ENCODE measurements at places on chromosomes 2 and 18. TPM values are rescaled to one million over a fixed set of nuclear protein-coding genes. Genes with fewer than 3 reads are reported as not detected.
A peak's percentile ranks its signal among the peaks of the same experiment; 100 is the strongest.

Gene PFN4
- 0.62 TPM for total RNA-seq

Gene LYPD1
- not detected for total RNA-seq

DNA sequence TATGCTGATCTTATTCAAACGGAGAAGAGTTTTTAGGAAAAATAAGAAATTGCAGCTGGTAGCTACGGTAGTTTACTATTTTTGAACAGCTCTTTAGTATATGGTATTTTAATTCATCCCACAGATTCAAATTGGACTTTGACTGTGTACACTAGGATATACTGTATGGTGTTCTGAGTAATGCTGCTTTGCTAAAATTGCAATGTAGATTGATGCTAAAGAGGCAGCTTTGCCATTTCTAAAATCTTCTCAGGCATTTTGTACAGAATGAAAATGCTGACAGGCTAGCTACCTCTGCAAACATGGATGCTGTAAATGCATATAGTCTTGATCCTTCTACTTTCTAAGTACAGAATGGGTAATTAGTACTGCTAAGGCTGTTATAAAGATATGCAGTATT, 826.6 kb upstream of the POU3F3 start:
- DNase-seq: no peak

DNA sequence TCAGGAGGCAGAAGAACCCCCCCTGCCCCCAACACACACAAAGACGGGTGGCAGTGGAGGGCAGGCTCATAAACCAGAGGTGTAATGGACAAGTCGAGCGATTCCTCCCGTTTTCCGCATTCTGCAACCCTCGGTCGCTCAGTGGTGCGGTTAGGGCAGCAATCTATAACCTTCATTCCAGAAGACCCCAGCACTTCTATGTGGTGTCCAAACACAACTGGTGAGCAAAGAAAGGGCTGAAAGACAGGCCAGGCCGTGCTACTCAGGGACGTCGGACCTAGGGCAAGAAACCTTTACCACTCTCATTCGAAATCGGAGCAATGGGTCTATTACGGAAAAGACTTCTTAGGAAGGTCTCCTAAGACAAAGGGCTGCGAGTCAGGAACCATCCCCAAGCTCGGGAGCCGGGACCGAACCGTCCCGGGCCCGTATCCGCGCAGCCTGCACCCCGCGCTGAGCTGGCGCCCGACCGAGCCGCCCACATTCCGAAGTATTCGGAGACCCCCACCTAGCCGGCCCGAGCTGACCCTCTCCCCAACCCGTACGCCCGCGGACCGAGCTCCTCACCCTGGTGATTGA, 568 bp downstream of the ARL5A start:
- peak; percentile 27 for DNase-seq

DNA sequence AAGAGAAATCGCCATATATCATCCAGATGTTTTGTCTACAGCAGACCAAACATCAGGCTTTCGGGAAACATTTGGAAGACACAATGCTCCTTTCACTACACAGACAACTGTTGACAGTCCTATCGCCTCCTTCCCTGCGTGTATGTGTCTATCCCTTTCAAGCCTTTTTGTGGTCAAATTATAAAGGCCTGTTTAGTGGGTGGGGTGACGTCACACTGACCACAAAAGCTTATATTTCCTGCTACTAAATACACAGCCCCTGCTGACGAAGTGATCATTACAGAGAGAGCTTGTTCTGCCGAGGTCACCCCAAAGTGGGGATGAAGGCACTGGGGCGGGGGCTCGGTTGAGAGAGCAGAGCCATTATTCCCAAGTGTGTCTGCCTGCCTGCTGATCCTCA, 302.7 kb upstream of the TNP1 start:
- no peak for DNase-seq

DNA sequence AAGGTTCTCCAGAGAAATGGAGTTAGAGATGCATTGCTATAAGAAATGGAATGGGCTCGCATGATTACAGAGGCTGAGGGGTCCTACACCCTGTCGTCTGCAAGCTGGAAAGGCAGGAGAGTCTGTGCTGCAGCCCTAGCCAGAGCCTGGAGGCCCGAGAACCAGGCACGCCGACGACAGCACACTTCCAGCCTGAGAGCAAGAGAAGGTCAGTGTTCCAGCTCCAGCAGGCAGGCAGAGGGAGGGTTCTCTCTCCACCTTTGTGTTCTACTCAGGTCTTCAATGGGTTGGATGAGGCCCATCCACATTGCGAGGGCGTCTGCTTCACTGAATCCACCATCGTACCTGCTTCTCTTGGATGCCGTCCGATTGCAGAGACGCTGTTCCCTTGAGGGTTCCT, 177.6 kb upstream of the HDAC4 start:
- DNase-seq: no peak

Gene DBI
- total RNA-seq: 315 TPM

Data from left ventricle myocardium superior (tissue), 1 donor.